ENCODE measurements at places on chromosomes 12 and 14. TPM values are rescaled to one million over a fixed set of nuclear protein-coding genes. Genes with fewer than 3 reads are reported as not detected.

Gene SYNDIG1L
- total RNA-seq, result not detected

Gene ASB2
- total RNA-seq, result 4.2 TPM

Gene RNF31
- 44.6 TPM for total RNA-seq

Gene COX8C
- total RNA-seq, result not detected

Gene MANSC1
- total RNA-seq, result 0.65 TPM

Gene TSPAN8
- total RNA-seq, result not detected

Gene IAPP
- total RNA-seq, result not detected

Gene NEUROD4
- not detected for total RNA-seq

Gene ATG2B
- total RNA-seq, result 26.9 TPM

Gene SOX5
- total RNA-seq, result 6.2 TPM

Gene CCER1
- total RNA-seq, result not detected

Gene HPD
- not detected for total RNA-seq

Gene AMN
- total RNA-seq, result 0.30 TPM

Gene POU6F1
- total RNA-seq, result 2.4 TPM

Gene DTX1
- not detected for total RNA-seq

Gene GPR84
- not detected for total RNA-seq

Gene SPIC
- total RNA-seq, result not detected

Gene SLC38A4
- 4.2 TPM for total RNA-seq

Gene SLC25A47
- total RNA-seq, result not detected
